ENCODE measurements at places on chromosomes 5 and 9.

DNA sequence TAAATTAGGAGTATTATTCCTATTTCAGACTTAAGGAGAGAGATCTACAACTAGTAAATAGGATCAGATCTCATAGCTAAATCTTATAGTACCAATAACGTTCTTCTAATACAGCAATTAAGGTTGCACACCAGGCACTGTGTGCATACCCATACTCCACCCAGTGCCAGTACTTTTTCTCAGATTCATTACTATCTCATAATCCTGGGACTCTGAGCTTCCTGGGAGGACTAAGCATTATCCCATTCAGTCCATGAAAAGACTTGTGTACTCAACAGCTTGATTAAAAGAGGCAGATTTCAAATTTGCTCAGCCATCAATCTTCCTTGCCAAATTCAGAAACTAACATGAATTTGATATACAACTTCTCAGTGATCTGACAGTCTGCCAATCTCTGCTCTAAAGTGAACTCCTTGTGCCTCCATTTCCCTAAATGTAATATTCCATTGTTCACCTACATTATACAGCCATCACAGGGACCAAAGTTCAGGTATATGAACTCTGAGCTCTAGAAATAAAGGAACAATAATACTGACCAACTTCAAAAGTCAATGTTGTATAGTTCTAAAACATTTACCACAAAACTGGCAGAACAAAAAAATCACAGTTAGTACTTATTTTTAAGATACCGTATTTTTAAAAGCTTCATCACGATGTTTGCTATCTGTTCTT lies 7.2 kb downstream of the STRBP start:
- no peak for DNase-seq

DNA sequence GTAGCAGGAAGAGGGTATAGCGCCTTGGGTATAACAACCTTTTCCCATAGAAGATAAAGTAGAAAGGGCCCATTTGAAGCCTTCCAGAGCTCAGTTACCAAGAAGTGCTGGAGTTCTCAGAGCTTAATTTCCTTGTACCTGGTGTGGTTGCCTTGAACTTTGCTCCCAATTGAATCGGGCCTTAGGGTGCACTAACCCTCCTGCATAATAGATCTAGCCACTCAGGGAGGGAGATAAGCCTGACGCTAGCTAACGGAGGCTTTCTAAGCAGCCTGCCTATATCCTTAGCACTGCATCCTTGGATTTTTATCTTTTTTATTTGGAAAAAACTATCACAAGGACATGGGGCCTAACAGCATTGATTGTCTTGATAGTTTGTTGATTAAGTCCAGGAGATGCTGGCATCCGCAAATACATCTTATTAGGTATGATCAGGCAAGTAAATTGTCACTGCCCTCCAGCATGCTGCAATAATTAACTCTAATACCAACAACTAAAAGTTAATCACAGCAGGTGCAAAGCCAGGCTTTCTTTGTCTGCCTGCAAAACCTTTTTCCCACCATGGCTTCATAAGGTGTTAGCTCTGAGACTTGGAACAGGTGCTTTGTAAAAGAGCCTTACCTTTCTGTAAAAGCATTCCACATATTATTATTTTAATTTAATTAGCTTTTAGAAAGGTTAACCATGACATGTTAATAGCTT lies 199.4 kb downstream of the SREK1 start:
- DNase-seq = no peak

DNA sequence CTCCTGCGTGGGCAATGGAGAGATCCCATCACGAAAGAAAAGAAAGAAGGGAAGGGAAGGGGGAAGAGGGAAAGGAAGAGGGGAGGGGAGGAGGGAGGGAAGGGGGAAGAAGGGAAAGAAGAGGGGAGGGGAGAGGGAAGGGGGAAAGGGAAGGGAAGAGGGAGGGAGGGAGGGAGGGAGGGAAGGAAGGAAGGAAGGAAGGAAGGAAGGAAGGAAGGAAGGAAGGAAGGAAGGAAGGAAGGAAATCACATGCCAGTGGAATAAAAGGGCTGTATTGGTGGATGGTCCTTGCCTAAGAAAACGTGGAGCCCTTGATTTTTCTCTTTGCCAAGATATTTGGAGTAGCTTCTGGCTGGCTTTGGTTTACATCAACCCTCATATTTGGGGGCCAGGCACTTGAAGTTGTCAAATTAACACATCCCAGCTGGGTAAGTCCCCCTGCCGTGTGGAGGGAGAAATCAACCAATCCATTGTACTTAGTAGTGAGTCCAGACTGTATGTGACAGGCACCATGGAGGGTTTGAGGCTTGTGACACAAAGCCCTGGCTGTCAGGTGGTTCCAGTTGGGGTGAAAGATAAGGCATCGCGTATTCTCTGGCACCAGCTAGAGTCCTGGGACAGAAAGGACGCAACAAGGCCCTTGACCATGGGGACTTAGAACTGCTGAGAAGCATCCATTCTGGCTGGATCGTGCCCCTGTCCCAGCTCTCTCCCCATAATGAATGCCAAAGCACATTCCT lies 23.7 kb downstream of the IDNK start:
- no peak for DNase-seq

DNA sequence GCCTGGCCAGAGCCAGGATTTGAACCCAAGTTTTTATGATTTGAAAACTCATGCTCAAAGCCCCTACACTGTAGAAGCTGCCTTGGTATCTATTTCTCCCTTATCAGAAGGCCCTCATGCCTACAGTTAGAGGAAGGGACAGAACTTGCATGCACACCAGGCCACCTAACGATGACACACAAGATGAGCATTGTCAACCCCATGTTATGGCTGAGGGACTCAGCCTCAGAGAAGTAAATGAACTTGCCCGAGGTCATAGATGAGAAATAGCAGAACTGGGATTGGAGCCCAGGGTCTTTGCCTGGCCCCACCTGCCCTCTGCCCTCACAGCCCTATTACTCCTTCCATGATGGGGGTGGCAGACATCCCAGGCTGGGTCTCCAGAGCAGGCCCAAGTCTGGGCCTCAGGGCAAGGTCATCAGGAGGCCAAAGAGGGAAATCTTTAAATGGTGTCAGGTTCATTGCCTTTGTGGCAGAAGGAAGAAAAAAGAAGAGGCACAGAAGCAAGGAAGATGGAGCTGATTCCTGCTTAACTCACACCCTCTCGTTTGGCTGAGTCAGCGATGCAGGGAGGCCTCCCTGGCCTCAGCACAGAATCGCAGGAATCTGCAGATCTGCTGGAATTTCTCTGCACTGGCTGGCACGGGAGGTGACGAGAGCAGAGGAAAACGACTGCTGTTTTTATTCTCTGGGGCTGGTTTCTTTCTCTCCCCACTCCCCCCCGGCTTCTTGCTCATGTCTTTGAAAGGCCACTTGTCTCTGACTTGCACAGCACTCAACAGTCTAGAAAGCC lies 20.6 kb upstream of the CRB2 start:
- DNase-seq = no peak

DNA sequence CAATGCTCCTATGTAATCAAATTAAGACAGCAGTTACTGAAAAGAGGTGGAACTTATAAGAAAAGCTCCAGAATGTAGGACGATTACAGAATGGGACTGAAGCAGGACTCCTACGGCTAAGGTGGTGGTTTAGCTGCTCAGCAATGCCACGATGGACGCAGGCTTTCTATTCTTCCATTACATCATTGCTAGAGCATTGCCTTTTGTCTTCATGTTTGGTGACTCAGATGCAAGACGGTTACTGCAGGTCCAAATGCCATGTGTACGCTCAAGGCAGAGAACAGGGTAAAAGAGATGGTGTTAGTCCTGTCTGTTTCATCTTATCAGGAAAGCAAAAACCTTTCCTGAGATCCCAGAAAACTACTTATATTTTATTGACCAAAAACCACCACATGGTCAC lies 255.1 kb downstream of the ZSWIM6 start:
- DNase-seq = no peak

DNA sequence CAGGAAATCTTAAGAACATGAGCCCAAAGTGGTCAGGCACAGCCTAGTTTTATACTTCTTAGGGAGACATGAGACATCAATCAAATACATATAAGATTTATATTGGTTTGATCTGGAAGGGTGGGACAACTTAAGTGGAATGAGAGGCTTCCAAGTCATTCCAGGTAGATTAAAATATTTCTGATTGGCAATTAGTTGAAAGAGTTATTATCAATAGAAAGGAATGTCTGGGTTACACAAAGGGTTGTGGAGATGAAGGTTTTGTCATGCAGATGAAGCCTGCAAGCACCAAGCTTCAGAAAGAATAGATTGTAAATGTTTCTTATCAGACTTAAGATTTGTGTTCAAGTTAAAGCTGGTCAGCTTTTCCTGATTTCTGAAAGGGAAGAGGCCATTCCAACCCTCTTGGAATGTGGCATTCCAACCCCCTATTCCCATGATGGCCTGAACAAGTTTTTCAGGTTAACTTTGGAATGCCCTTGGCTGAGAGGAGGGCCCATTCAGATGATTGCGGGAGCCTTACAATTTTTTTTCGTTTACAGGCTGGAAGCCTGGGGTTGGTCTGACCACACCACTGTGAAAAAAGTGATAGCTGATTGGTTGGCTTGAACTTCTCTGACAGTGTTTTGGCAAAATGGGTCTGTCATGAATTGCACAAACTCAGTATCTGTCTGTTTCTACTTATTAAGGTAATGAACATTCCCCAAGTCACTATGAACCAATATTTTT lies 245.6 kb upstream of the RAI14 start:
- no peak for DNase-seq

DNA sequence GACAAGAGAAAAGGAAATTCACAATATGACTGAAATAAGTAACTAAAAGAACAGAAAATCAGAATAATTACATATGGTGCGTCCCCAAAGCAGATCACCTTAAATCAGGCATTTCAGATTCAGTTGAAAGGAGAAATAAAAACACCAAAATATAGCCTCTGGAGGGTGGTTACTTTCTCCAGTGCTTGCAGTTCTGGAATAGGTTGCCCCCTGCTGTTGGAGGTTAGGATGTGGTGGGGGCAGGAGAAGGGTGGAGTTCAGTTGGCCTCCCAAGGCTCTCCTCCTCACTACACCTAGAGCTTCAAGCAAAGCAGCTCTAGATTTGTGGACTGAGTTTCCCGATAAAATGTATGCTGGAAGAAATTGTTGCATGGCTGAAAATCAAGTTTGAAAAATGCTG lies 338.2 kb upstream of the TLE4 start:
- DNase-seq = no peak

GRCh38 chr5:13745508-13745907 lies 199.0 kb downstream of the DNAH5 start:
- DNase-seq = no peak

DNA sequence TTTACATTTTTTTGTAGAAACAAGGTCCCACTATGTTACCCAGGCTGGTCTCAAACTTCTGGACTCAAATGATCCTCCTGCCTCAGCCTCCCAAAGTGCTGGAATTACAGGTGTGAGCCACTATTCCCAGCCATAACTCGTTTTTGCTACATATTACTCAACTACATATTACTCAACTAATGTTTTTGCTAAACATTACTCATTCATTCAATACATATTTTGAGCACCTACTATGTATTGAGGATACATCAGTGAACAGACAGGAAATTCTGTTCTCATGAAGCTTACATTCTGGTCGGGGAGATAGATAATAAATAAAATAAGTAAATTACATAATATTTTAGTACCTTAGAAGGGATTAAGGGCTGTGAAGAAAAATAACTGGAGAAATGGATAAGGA lies 34.9 kb upstream of the STOM start:
- no peak for DNase-seq

- no peak for DNase-seq
Measured at GRCh38 chr9:78863531-78863930, 566.6 kb downstream of the PSAT1 start.

- no peak for DNase-seq
Measured at GRCh38 chr9:127523312-127523851, 72.1 kb downstream of the LRSAM1 start.

- no peak for DNase-seq
Measured at GRCh38 chr9:14097215-14097614, 216.7 kb downstream of the NFIB start.

DNA sequence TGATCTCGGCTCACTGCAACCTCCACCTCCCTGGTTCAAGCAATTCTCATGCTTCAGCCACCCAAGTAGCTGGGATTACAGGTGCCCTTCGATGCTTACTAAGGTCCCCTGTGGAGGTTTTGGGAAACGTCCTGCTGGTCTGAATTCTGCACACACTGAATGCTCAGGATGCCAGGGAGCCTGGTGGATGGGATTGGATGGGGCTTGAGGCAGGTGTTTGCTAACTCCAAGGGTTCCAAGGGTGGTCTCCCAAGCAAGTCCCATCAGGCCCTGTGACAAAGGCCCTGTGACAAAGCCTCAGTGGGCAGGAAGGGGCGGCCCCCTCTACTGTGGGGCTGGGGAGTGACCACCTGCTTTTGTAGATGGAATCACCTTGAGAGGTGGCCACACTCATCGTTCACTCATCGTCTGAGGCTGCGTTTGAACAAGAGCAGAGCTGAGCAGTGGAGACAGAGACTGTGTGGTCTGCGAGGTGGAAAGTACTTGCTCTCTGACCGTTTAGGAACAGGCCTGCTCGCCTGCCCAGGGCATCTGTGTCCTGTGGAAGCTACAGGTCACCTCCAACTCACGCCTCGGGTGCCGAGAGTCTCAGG lies 40.2 kb downstream of the MRPL36 start:
- DNase-seq = no peak

- no peak for DNase-seq
Measured at GRCh38 chr5:159021901-159022556, 77.7 kb downstream of the EBF1 start.

- no peak for DNase-seq
Measured at GRCh38 chr5:1315018-1315708, 20.3 kb upstream of the TERT start.
